ENCODE measurements at places on chromosomes 11 and 22.

GRCh38 chr22:49567899-49568750 lies 259.5 kb downstream of the BRD1 start:
- no peak for DNase-seq

GRCh38 chr11:122882857-122883645 lies 492 bp downstream of the JHY start:
- no peak for DNase-seq

DNA sequence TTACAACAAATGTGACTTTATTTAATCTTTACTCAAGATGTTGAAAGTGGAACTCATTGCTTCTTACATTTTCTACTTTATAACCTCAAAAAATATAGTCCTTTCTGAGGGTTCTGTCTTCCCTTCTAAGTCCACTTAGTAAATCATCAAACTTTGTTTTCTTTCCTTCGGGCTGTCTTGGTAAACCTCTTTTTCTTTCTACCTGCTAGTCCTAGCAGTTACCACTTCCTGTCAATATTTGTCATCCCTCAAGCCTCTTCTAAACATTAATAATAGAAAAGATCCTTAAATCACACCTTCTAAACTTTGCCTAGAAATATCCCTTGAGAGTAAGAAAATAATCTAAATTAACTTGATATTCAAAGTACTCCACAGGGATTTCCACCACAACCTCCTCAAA lies 580.4 kb downstream of the CNTN5 start:
- DNase-seq: no peak

DNA sequence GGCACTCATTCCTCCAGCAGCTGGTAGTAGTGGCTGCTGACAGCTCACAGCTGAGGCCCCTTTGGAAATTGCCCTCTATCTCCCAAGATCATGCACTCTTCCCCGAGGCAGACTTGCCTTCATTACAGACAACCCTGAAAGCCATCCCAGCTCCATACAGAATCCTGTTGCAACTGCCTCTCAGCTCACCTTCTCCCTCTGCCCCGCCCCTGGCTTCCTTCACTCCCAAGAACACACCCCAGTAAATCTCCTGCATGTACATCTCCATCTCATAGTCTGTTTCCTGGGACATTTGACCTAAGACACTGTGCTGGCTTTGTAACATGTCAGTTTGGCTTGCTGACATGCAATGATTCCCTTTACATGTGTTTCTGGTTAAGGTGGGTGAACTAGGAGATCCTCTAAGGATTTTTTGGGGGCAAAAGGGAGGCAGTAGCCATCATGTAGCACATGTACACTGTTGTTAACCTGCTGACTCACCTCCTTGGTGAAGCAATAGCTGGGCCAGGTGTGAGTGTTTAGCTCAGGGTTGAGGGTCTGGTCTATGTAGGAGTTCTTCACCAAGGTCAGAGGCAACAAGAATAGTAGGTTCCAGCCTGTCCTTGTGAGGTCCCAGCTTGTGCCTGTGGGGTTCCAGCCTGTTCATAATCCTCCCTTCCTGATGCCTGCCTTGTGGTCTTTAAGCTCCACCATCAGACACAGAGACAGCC lies 179.6 kb downstream of the CSNK2A3 start:
- no peak for DNase-seq

DNA sequence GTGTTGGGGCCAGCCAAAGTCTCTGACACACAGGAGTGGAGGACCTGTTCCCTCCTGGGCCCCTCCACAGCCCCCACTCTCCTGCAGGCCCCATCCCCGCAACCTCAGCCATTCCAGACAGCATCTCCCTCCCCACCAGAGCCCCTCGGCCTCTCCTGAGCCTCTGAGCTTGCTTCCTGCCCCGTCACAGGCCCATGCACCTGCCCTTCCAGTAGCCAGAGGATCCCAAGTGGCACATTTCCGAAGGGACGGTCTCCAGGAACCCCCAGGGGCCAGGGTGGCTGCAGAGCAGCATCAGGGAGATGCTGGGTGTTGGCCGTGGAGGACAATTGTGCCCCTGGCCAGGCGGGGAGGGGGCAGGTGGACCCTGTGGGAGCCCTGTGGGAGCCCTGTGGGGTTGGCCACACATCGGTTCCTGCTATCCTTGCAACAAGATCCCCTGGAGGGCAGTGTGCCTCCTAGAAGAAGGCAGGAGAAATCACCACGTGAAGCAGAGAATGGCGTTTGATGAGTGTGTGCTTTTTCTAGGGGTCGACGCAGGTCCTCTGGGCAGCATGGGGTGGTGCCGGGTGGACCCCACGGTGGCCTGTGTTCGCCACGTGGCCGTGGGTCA lies 45.3 kb upstream of the PPARA start:
- DNase-seq: no peak

GRCh38 chr11:74004046-74004695 lies 4.7 kb downstream of the UCP3 start:
- no peak for DNase-seq

DNA sequence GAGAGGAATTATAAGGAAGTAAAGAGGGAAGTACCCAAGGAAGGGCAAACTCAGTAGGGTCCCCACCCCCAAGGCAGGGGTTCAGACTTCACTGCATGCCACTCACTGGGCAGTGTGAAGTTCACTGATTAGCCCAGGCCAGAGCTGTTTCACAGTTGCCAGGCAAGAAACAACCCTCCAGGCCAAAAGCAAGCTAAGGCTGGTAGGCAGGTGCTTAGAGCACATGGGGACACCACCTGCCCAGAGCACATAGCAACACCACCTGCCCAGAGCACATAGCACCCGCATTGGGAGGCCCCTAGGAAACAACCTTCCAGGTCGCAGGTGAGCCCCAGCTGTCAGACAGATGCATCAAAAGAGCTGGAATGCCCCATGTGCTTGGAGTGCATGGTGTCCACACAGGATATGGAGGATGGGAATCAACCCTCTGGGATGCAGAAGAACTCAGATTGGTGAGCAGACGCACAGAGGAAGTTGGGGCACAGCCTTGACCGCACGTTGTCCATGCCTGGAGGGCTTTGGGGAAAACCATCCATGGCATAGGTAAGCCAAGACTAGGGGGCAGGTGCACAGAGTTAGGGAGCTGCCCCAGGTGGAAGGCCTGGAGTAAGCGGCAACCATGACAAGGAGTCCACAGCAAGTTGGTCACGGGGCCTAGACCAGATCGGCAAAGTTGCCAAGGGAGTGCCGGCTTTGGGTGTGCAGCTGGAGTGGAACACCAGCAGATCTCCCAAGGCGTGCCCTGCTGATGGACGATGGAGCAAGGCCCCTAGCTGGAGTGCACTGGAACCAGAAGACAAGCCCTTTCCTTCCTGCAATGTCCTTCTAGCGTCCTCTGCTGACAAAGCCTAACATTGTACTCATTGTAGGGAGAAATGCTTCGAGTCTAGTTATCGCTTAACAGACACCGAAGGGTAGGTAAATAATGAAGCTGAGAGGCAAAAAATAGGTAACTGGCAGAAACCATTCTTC lies 7.8 kb upstream of the TMEM216 start:
- DNase-seq: no peak

GRCh38 chr11:19493446-19494213 lies 219.0 kb upstream of the NAV2 start:
- DNase-seq: no peak

GRCh38 chr11:1231396-1232020 lies 8.6 kb downstream of the MUC5B start:
- DNase-seq: no peak

- no peak for DNase-seq
These were observed 1.3 kb upstream of the NRIP3 start for GRCh38 chr11:9005087-9005486.

- no peak for DNase-seq
These were observed 15.9 kb upstream of the APOBEC3A start for GRCh38 chr22:38941488-38941987.

GRCh38 chr11:128776424-128777284 lies 82.8 kb downstream of the FLI1 start:
- DNase-seq: no peak

- DNase-seq: no peak
These were observed 15.5 kb upstream of the TMEM123 start for GRCh38 chr11:102467853-102468580.

DNA sequence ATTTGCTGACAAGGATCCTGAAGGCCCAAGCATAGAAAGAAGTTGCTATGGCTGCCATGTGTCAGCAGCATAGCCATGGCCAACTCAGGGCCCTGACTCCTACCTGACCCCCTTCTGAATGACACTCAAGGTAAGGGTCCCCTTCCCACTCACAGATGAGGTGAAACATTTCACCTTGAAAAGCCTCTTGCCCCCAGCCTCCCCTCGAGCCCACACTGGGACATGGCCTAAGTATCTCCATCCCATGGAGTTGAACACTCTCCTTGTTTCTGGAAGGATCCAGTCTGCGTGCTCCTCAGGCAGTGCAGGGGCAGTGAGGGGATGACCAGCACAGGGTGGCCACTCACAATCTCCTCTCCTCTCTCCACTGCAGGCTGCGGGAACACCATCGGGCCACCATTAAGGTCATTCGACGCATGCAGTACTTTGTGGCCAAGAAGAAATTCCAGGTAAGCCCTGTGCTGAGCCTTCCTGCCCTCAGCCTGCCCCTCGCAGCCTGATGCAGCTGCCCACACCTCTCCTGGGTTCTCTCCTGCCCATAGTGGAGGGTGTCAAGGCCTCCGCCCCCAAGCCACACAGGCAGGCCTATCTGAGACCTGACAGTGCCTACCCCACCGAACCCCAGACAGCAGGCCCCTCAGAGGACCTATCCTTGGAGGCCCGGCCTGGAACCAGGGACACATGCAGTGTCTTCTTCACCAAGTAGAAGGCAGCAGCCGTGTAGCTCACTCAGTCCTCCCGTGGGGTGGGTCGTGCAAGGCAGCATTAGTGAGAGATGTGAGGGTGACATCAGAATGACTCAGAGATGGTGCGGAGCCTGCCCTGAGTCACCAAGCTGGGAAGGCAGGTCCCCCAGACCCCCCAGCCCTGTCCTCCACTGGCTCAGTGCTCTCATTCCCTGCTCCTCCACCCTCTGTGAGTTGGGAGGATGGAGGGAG lies 68.9 kb upstream of the KCNQ1OT1 start:
- DNase-seq: no peak

DNA sequence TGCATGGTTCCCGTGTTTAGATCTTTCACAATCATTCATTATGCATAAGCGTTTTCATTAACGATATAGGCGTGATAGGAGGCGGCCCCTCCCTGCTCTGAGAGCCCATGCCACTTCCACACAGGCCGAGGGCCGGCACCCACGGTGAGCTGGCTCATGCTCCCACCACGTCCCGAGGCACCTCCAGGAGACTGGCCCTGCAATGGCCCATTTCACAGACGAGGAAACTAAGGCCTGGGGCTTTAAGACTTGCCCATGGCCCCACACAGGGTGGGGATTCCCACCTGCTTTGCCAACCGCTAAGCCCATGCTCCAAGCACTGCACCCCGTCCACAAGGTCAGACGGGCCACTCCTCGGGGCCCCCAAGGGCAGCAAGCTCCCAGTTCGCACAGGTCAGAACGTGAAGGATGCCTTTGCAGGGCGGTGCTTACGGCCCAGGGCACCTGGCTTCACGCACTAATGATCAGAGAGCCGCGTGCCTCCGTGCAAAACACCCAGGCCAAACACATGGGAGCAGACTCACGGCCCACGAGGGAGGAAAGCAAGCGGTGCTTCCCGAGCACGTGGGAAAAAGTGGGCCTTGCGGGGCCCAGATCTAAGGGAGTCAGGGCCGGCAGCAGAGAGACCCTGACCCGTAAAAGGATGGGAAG lies 8.3 kb downstream of the OSBPL5 start:
- DNase-seq: no peak

DNA sequence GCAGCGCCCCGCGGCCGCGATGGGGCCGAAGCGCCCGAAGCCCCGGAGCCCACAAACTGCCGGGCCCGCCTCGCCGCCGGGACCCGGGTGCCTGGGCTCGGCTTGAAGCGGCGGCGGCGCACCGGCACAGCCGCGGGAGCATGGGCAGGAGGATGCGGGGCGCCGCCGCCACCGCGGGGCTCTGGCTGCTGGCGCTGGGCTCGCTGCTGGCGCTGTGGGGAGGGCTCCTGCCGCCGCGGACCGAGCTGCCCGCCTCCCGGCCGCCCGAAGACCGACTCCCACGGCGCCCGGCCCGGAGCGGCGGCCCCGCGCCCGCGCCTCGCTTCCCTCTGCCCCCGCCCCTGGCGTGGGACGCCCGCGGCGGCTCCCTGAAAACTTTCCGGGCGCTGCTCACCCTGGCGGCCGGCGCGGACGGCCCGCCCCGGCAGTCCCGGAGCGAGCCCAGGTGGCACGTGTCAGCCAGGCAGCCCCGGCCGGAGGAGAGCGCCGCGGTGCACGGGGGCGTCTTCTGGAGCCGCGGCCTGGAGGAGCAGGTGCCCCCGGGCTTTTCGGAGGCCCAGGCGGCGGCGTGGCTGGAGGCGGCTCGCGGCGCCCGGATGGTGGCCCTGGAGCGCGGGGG lies 346 bp downstream of the FJX1 start:
- DNase-seq: no peak

DNA sequence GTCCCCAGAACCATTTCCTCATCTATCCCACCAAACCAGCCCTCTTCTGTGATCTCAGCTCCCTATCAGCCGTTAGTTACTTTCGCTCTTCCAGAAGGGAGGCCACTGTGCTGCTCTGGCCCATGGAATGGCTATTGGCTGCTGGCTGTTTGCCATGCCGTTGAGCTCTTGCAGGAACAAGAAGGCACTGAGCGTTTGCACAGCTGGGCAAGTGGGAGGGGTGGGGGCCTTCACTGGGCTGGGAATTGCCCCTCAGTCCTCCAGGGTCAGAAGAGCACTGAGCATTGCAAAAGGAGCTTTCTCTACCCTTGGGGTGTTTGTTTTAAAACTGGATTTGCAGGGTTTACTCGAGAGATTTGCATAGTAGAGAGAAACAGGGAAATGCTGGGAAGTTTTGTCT lies 129.0 kb upstream of the PARVA start:
- peak; percentile 34 for DNase-seq

- DNase-seq: peak; percentile 6
These were observed 7.3 kb upstream of the NCF4 start for GRCh38 chr22:36853407-36854099.

DNA sequence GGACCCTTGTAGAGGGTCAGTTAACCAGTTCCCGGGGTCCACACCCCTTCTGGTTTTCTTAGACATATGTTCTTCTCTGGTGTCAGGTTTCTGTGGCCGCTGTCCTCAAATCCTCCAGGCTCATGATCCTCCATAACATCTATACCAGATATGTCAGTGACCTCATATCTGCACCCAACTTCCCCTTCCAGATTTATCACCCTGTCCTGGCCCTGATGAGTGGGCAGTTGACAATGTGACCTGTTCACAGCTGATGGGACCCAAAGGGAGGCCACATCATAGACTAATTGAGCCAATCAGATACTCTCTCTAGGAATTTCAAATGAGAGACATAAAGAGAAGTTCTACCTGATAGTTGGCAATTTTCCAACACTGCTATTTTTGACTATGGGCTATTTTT lies 5.1 kb downstream of the DKK3 start:
- DNase-seq: no peak

DNA sequence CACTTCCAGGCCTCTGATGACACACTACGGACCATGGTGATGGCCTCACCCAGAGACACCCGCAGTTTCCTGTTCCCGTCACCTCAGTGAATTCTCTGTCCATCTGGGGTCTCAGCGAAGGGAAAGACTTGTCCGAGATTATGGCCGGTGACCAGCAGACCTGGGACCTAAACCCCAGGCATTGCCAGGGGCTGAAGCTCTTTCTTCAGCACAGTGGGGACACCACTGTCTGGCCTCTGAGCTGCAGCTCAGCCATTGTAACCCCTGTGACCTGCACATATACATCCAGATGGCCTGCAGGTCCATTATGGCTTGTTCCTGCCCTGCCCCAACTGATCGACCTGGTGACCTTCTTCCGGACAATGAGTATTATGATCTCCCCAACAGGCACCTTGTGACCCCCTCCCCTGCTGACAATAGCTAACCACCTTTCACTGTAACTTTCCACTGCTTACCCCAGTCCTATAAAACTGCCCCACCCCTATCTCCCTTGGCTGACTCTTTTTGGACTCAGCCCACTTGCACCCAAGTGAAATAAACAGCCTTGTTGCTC lies 22.3 kb downstream of the CBX7 start:
- no peak for DNase-seq

Measured in amygdala (tissue), 56 donors.